ENCODE measurements at places on chromosomes 2 and 18.
A peak's percentile ranks its signal among the peaks of the same experiment; 100 is the strongest.

- DNase-seq, result no peak
Observed at GRCh38 chr18:28399781-28400362, 222.9 kb upstream of the CDH2 start.

GRCh38 chr2:12080360-12080759, 333.9 kb downstream of the LPIN1 start:
- DNase-seq, result no peak

DNA sequence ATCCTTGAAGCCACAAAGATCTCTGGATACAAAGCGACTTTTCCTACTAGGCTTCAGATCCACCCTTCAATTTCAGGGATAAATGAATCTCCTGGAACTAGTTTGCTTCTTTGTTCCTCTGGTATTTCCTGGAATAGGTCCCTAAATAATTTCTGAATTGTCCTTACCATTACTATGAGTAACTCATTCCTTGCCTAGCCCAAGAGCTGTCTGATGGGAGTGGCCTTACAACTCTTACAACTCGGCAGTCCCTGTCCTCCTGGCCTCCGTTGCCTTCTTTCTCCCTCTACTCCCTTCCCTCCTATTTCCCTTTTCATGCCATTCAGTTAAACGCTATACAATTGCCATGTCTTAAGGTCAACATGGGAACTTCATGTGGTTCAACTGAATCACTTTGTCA, 98.2 kb upstream of the FHL2 start:
- no peak for DNase-seq

DNA sequence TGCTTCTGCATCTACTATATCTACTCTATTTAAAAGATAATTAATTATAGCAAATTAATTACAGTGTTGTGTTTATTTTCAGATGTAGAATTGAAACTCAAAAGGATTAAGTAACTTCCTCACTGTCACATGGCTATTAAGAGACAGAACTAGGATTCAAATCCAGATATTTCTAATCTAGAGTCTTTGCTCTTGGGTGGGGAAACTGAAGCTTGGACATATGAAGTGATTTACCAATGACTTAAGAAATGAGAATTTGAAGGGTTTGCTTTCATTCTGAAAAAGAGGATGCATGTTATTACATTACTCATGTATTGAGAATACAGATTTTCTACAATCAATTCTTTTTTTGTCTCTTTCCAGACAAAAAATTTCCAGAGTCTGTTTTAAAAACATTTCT, 191.5 kb upstream of the SMAD7 start:
- no peak for DNase-seq

- DNase-seq, result no peak
Observed at GRCh38 chr18:50992351-50992762, 24.5 kb downstream of the ELAC1 start.

GRCh38 chr18:63823516-63824219, 48.5 kb downstream of the SERPINB7 start:
- peak; percentile 21 for DNase-seq

GRCh38 chr2:134594399-134594798, 124.4 kb downstream of the TMEM163 start:
- DNase-seq, result no peak

DNA sequence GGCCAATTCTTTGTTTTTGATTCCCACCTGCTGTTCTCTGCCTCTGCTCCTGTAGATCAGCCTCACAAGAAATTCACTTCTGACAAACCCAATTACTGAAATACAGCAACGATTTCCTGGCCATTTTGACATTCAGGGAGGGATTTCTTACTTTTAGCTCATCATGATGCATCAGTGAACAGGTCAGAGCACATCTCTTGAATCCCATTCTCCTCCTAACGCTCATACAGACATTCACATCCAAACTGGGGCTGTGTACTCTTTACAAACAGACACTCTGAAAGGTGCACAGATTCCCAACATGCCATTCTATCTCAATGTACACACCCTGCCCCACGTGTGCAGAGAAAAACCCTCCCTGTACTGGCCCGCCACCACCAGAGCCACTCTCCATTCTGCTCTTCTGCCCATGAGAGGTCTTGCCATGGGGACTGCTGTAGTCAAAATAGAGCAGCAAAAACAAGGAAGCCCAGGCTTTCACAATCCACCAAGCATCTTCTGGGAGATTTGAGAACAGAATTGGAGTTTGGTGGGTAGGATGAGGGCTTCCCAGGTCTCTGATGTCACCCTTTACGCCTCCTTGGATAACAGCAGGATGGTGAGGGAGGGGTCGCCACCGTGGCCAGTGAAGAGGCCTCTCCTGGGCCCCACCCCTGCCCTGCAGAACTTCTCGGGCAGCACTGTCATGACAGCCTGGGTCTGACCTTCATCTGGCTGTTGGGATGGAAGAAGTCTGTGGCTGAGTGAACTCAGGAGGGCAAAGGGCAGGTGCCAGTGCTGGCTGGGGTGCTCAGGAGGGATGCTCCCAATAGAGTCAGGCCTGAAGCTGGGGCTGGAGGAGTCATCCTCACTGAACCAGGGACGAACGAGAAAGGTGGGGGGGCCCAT, 41.9 kb upstream of the ZFP36L2 start:
- no peak for DNase-seq

- DNase-seq, result no peak
Observed at GRCh38 chr18:73168236-73168635, 300.4 kb upstream of the NETO1 start.

DNA sequence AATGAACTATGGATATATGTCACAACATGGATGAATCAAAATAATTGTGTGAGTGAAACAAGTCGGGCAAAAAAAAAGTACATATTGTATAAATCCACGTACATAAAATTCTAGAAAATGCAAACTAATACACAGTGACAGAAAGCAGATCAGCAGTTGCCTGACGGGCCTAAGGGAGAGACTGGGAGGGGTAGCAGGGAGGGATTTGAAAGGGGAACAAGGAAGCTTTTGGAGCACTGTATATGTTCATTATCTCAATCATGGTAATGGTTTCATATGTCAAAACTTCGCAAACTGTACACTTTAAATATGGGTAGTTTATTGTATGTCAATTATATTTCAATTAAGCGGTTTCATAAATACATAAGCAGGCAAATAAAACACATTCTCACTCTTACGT, 153.8 kb downstream of the ANKRD44 start:
- no peak for DNase-seq

- DNase-seq, result no peak
Observed at GRCh38 chr2:18930971-18931370, 341.6 kb upstream of the NT5C1B start.

DNA sequence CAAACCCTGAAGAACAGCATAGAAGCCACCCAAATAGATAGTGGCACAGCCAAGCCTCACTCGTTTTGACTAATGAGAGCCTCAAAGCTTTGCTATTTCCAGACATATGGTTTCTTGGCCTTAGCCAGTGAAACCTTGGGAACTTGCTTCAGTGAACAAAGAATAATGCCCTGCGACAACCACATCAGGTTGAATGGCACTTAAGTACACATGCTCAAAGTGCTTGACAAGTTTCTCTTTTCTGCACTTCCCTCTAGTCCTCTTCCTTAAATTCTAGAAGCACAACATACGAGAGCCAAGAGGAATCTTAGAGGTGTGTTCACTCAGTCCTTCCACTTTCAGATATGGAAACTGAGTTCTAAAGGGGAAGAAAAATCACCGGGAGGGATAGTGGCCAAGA, 258.3 kb downstream of the HAUS1 start:
- no peak for DNase-seq

DNA sequence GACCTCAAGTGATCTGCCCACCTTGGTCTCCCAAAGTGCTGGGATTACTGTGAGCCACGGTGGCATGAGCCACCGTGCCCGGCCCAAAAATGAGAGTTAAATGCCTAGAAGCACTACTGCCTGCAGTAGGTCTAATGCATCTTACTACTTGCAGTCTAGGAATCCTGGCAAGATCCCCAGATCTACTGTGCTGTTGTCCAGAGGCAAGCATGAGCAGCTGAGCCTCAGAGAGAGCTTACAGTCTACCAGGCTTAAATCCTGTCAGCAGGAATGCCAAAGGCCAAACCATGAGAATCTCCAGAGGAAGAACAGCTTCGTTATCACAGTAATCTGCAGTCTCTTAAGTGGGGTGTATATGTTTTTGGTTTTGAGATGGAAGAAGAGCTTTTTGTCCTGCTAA, 54.4 kb downstream of the XRCC5 start:
- peak; percentile 37 for DNase-seq

DNA sequence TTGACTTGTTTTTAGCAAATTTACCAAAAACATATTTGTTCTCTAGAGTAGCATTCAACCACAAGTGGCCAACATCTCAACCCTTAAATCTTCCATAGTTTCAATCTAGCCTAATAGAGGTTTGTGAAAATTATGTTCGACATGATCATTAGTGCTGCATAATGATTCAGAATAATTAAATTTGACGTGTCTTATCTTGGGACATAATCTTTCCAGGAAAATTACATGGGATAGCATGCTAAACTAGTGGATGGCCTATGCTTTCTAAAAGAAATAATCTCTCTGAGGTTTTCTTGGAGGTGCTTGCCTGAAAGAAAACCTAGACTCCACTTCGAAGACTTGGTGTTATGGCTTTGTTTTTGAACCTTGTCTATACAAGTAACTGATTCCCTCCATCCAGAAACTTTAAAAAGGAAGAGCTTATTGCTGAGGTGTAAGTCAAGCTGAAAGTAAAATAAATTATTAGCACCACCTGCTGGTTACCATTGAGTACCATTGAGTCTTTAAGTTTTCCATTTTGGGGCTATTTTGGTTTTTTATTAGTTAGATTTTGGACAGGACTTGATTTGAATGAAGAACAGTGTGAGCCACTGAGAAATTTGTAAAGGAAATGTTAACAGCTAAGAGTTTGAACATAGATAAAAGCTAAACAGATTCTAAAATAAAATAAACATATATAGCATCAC, 32.7 kb downstream of the COX7A2L start:
- DNase-seq, result peak; percentile 25

- no peak for DNase-seq
Observed at GRCh38 chr2:179900655-179901054, 39.2 kb upstream of the ZNF385B start.

- DNase-seq, result no peak
Observed at GRCh38 chr2:69805887-69806286, 23.6 kb upstream of the GMCL1 start.

- DNase-seq, result no peak
Observed at GRCh38 chr2:226450141-226450540, 349.5 kb downstream of the IRS1 start.

GRCh38 chr2:85694052-85695025, at the start of gene GNLY:
GNLY (plus strand) TSS chr2:85694358; CDS start chr2:85694419, 61 bp downstream.
- no peak for DNase-seq

- no peak for DNase-seq
Observed at GRCh38 chr2:189252991-189253675, 73.6 kb upstream of the COL5A2 start.

GRCh38 chr18:23165271-23166068, 30.2 kb downstream of the CABLES1 start:
- no peak for DNase-seq

GRCh38 chr2:190815226-190815625, 65.4 kb upstream of the GLS start:
- no peak for DNase-seq

GRCh38 chr18:73647391-73647790, 500.2 kb downstream of the FBXO15 start:
- DNase-seq, result no peak

DNA sequence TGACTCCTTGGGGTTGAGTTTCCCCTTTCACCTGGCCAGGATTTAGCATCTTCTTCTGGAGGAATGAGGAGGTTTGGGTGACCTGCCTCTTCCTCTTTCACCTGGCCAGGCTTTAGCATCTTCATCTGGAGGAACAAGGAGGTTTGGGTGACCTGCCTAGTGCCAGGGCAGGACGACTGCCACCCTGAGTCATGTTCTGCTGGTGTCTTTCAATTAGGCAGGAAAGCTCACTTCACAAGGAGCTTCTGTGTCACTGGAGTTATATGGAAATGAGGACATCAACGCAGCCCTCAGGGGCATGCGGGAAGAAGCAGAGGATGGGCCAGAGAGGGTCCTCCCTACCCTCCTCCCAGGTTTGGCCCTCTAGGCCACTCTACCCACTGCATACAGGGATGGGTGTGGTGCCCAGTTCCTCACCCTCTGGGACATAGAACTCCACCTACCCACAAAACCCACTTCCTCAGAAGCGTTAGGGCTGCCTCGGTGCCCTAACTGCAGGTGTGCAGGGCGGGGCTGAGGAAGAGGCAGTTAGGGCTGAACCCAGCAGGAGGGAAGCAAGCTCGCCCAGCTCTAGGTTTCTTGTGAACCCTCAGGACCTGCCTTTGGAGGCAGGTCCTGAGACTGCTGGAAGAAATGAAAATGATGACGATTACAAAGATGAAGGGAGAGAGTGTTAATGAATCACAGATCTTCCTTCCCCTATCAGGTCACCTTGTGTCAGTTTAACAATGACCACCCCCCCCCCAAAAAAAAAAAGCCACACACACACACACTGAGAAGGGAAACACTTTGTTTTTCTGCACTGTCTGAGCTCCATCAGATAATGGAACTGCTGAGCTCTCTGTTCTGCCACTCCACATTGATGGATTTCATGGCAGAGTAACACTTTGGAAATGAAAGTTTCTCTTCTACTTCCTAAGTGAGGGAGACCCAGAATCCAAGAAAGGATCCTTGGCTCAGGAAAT, 71.0 kb downstream of the ARL4C start:
- DNase-seq, result no peak

- DNase-seq, result no peak
Observed at GRCh38 chr18:67453901-67454300, 62.6 kb downstream of the DSEL start.

DNA sequence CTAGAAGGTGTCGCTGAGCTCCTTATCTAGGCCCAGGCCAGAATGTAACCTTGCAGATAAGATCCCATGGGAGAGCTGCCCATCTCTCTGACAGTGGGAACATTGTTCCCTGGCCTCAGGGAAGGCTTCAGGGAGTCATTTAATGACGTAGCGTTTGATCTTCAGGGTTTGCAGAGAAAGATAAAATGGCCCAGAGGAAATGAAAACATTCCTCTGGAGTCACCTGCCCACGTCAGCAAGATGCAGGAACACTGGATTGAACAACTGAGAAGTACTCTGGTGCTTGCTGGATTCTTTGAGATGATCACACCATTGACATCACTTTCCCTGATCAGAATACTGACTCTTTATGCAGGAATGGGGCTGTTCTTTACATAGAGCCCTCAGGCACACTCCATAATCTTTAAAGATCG, 51.6 kb downstream of the MAPK4 start:
- DNase-seq, result no peak

DNA sequence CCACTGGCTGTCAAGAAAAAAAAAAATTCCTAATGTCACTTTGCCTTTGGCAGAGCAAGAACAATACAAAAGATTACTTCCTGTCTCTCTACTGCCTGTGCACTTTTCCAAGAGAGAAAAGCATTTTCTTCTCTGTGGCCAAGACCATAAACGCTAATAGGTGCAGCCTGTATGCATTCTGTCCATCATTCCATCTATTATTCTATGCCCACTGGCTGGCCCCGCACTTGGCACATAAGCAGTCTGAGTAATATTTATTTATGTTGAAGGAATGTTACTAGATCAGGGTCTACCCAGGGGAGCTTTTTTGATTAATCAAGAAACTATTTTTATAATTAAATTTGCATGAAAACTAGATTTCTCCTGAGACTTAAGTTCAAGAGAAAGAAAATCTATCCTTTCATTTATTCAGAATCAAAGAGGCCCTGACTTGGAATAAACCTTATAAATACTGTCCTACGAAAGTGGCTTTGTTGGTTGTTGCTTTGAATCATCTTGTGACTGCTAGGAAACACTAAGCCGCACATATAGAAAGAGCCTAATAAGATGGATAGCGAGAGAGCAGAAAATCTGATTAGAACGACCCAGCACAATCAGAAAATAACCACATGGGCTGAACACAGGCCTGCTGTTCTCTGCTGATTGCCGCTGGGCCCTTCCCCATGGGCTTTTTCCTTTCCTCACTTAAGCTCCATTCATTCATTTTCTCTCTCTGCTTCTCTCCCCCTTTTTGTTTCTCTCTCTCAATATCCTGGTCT, 59.4 kb downstream of the MMADHC start:
- no peak for DNase-seq

Data from midbrain (tissue), 1 donor.